Stimulated activated CD4-positive, alpha-beta T cell treated with anti-CD3 and anti-CD28 coated beads, Interleukin-1b, Interleukin-23, amount 100 ng/mL, for 1 hour (primary cell): ENCODE measurements at places on chromosomes 6 and 20.

GRCh38 chr6:11120271-11121005, 8.9 kb upstream of the ERVFRD-1 start:
- DNase-seq: no peak

DNA sequence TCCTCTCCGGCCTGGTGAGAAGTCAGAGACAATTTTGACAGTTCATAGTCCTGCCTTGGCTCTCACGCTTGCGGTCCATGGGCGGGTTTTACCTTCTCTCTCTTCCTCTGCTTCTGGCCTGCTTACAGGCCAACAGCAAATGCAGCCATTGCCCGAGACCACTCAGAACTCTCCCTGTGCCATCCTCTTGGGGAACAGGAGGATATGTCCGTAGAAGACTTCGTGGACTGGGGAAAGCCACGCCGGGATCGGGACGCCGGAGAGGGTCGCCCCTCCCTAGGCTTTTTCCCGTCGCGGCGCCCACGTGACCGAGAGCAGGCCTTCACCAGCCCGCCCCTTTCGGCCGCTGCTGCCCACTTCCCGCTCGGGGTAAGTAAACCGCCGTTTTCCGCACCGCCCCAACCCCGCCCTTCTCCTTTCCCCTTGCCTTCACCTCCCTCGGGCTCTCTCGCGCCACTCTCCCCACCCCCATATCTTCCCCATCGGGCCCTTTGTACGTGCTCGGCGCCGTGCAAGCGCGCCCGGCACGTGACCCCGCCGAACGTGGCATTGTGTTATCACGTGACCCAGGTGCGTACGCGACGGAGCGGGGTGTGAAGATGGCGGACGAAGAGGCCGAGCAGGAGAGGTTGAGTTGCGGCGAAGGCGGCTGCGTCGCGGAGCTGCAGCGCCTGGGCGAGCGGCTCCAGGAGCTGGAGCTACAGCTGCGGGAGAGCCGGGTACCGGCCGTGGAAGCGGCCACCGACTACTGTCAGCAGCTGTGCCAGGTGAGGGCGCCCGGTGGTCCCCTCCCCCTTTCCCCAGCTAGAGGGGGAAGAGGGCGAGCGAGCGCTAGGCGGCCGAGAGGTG, at the start of gene ZNF292:
TSS of gene ZNF292 (plus strand) at position 573 of the 849 bp plus-strand sequence. CDS start at position 600, 27 bp downstream.
- peak; percentile 82 for DNase-seq

DNA sequence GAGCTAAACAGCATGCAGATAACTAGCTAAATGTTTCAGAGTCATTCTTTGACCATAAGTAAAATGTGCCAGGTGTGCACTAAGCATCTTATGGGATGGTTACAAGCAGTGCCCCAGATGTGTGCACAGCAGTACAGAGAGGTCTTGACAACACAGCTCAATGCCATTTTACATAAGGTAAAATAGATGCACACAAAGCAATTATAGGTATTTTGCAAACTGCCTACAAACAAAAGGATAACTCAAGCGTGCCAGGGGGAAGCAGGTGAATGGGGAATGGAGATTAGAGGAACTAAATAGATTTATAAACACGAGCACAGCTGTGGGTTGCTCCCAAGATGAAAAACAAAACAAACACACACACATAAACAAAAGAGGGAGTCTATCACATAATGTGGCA, 64.8 kb downstream of the SLC2A10 start:
- DNase-seq: no peak

GRCh38 chr6:125439512-125439911, 137.7 kb upstream of the HDDC2 start:
- no peak for DNase-seq

DNA sequence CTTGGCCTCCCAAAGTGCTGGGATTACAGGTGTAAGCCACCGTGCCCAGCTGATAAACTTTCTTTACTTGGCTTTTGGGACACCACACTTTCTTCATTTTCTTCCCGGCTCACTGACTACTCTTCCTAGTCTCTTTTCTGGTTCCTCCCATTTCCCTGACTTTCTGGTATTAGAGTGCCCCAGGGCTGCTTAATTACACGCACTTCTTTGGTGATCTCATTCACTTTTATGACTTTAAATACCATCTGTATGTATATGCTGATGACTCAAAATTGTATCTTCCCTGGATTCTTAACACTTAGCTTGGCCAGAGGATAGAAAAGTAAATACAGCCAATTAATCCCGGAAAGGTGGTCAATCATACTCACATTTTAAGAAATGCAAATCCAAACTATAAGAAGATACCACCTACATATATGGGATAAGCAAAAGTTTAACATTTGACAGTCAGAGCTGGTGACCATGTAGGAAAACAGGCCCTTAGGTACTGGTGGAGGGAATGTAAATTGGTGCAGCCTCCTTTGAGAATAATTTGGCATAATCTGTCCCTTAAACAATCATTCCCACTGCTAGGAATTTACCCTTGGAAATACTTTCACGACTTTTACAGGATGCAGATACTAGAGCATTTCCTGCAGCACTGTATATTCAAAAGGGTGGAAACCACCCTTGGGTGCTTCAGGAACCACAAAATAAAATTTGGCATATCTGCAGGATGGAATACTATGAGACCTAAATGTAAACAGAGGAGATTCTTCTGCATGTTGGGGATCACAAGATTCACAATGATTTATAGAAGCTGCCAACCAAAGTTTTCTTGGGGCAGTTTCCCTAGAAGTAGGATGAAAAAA, 9.4 kb upstream of the NANP start:
- no peak for DNase-seq

DNA sequence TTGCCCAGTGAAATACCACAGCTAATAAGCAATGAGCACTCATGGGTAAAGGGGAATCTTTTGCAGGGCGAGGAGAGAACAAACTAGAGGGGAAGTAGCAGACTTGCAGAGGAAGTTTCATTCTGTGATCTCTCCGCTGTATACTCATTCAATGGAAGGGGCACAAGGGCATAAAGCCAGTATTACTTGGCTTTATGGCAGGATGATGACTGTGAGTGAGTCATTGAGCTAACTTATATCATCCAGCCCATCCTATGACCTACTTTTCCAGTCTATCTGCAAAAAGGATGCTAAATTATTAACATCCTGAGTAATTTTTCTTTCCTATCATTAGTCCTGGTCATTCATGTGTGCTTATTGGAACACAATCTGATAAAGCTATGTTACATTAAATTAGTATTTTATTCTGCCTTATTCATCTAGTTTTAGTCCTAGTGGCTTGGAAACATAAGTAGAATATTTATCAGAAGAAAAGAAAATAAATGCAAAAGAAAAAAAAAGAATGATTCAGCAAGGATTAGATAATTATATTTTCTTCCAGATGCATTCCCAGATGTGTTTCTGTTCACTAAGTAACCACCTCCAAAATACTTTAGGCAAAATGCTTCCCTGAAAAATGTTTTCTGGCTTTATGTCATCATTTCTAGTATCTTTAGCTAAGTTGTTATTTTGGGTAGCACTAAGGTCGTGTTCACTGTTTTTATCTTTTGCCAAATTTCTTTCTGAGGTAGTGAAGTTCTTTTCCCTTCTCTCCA, 471.7 kb downstream of the CDKAL1 start:
- no peak for DNase-seq

- no peak for DNase-seq
Measured at GRCh38 chr6:137690721-137691120, 176.3 kb upstream of the TNFAIP3 start.

DNA sequence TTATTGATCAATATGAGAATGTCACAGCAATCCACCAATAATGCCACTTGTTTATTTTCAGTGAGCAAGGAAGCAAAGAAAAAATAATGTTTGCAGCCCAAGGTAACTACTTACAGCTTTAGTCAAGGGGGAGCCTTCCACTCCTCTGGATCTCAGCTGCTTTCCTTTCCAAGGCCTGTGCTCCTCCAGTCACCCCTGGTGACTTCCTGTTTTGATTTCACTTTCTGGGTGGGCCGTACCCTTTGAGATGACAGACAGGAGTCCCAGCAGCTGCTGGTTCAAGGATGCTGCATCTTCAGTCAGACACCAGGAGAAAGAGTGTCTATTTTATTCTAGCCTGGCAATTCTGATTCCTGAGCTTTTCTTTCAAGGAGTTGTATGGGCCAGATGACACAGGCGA, 5.6 kb upstream of the VNN2 start:
- DNase-seq: peak; percentile 3

DNA sequence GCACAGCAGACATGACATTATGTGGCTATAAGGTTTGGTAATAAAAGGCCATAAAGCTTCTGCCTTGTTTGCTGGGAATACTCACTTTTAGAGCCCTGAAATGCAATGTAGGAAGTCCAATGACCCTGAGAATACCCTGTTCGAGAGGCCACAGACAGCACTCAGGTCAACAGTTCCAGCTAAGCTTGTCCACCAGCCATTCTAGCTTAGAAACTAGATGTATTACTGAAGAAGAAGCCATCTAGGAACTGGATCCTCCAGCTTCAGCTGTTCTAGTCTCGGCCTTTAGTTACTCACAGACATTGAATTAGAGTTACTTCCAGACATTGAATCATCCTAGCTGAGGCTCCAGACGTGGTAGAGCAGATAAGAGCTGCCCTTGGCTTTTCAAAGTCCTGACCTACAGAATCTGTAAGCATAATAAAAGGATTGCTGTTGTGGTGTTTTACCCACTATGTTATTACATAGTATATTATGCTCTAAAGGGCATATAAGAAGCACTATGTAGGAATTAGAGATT, 84.9 kb downstream of the MMS22L start:
- DNase-seq: no peak

- no peak for DNase-seq
Measured at GRCh38 chr6:47700053-47700452, 1.7 kb downstream of the ADGRF4 start.

DNA sequence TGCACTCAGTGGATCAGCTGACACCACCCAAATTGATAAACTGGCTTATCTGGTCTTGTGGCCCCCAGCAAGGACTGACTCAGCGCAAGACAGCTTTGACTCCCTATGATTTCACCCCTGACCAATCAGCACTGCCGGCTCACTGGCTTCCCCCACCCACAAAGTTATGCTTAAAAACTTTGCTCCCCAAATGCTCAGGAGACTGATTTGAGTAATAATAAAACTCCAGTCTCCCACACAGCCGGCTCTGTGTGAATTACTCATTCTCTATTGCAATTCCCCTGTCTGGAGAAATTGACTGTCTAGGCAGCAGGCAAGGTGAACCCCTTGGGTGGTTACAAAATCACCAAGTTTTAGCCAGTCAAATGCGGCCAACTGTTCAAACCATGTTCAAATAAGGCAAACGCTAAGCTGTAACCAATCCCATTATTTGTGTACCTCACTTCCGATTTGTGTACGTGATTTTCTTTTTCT, 32.5 kb downstream of the SLC22A2 start:
- DNase-seq: no peak

DNA sequence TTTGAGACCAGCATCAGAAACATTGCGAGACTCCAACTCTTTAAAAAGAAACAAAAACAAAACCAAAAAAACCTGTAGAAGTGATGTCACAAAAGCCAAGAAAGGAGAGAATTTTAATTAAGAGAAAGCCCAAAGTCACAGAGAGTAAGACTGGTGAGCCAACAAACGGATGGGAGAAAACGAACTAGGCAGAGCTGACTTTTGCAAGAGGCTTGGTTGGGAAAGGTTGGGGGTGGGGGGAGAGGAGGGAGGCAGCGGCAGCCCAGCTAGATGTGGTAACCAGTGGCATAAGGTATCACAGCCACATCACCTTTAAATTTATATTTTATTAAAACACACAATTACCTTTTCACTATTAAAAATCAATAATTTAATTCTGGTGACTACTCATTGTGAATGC, 23.5 kb downstream of the NOL7 start:
- DNase-seq: no peak

GRCh38 chr20:52313341-52313963, 121.9 kb upstream of the ZFP64 start:
- no peak for DNase-seq

GRCh38 chr6:125302840-125303511, 1.2 kb upstream of the HDDC2 start:
- no peak for DNase-seq

GRCh38 chr6:109678240-109678639, 12.8 kb downstream of the AK9 start:
- no peak for DNase-seq

DNA sequence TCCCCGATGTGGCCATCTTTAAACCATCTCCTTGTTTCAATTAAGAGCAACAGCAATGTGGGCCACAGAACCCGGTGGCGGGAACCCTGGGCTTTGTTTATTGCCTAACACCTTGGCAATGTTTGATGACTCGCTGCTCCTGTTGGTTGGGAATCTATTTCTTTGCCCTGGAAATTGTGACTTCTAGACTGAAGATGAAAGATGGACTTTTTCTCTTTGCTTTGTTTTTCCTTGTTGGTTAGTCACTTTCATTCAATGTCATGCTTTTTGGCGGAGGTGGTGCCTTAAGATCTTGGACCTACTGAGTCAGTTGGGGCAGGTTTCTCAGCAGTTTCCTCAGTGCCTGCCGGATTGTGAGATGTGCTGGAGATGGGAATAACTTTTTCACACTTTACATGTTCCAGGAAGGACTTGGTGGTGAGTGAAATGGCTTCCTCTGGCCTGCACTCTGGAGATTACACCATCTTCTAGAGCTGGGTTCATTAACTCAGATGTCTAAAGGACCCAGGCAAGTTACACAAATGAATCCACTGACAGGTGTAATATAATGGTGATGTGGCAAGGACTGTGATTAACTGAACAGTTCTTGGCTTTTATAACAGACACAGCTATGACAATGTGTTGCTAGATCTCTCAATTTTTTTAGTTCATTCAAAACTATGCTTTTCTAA, 56.3 kb downstream of the TSHZ2 start:
- no peak for DNase-seq

DNA sequence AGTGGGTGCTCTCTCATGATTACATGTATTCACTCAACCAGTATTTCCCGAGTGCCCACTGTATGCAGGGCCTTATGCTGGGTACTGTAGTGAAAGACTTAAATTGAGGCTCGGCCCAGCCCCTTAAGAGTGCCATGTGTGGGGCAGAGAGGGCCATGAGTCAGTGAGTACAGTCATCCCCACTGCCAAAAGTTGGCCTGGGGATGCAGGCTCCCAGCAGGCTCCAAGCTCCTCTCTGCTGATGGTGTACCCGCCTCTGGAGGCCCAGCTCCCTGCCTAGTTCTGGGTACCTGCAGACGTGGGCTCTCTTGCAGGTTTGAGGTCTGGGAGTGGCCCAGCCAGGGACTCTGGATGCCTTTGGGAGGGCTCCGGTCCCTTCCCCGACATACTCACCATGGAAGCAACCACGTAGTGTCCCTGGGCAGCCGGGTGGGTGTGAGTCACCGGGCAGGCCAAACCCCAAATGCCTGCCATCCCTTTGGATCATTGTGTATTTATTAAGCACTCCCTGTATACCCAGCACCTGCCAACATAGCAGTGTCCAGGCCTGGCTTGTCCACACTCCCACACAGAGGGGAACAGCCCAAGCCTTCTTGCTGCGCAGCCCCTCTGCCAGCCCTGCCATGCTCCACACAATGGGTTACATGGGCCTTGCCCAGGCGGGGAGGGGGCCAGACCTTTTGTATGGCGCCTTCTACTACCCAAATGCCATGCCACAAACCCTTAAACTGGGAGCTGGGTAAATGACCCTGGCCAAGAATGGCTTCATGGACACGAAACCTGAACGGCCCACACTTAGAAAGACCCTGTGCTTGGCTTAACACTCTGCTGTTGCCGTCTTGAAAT, 153.6 kb downstream of the VEGFA start:
- no peak for DNase-seq

- DNase-seq: no peak
Measured at GRCh38 chr6:1364791-1365190, 24.6 kb upstream of the FOXF2 start.
